ENCODE measurements at places on chromosomes 1 and 21.
A peak's percentile ranks its signal among the peaks of the same experiment; 100 is the strongest.

DNA sequence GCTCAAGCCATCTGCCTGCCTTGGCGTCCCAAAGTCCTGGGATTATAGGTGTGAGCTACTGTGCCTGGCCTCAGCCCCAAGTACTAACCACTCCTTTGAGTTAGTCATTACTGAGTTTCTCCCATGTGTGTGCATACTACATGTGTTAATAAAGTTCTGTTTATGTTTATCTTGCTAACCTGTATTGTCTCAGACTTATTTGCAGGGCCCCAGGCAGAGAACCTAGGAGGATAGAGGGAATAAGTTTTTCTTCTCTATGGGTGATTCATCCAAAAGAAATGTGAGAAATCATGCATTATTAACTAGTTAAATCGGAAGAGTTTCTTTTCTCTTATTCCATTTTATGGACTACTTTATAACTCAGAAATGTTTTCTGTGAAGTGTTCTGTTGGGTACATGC, 203.9 kb upstream of the CACYBP start:
- DNase-seq, result no peak

DNA sequence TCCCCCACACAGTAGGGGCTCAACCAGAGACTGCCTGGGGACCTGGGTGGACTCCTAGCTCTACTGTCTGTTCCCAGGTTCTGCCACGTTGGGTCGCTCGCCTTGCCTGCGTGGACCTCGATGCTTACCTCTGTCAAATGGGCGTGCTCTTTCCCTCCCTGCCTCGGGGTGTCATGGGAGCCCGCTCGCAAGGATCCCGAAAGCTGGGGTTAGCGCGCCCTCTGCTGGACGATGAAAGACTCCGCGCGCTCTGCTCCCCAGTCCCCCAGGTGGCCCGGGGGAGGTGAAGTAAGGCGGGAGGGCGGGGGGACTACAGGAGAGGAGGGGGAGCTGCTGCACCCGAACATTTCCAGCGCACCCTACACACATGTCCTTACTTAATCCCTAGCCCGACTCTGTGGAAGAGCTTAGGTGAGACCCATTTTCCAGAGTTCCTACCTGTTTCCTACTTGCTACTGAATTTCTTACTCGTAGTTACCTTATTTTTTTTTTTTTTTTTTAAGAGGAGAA, 2.3 kb upstream of the BSND start:
- DNase-seq, result peak; percentile 21

DNA sequence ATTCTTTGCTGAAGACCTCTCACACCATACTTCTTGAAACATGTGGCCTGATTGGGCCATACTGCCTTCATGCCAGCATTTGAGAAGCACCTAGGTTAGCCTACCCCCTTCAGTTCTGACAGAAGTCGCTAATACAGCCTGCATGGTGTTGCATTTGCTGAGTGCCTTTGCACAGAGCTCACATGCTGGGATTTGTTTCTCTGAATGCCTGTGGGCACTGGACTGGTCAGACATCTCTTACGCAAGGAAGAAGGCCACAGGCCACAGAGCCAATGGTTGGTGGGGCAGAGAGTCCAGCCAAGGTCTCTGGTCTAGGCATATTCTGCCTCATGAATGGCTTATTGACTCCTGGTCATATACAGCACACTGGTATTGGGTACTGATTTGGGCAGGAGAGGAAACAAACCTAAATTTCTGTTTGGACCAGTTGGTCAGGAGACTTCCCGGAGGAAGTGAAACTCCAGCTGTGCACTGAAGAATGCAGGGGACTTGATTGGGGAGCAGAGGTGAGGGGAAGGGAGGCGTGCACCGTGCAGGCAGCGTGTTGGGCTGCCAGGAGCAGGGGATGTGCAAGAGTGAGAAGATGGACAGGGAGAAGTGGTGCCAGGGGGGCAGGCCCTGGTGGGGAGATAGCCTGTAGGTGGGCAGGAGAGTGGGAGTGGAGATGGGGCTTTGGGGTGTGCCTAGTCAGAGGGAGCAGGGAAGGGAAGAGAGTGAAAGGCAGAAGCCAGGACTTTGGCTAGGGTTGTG, 18.1 kb downstream of the URB2 start:
- no peak for DNase-seq

DNA sequence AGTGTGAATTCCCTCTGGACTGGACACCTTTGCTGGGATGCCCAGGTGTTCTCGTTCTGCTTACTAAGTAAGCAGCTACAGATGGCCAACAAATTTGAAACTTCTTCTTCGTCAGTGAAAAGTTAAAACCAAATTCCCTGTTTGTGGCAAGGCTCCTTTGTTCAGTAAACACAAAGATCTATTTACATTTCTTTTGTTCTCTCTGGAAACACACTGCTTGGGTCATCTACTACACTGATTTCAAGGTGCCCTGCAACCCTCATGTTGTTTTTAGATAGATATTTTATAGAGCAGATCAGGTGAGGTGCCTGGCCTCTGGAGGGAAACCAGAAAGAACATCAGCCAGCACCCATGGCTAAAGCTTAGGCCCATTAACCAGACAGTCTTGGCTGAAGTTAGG, 157.2 kb upstream of the UBE2U start:
- DNase-seq, result no peak

GRCh38 chr1:56202796-56203492, 376.4 kb downstream of the PLPP3 start:
- no peak for DNase-seq

DNA sequence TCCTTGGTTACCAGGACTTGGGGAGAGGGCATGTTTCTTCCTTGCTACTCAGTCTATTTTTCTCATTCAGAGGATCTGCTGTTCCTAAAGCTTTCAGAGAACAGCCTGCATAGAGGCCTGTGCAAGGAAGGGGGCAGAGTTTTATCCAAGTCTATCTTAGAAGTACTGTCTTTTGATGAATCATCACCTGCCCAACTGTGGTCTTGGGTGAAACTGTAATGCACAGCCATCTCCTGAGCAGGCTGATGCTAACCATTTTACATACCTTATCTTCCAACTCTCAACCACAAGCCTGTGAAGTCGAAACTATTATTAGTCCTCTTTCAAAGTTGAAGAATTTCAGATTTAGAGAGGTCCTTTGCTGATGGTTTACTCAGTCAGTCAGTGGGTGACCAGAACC, 368.0 kb downstream of the HHAT start:
- DNase-seq, result no peak

DNA sequence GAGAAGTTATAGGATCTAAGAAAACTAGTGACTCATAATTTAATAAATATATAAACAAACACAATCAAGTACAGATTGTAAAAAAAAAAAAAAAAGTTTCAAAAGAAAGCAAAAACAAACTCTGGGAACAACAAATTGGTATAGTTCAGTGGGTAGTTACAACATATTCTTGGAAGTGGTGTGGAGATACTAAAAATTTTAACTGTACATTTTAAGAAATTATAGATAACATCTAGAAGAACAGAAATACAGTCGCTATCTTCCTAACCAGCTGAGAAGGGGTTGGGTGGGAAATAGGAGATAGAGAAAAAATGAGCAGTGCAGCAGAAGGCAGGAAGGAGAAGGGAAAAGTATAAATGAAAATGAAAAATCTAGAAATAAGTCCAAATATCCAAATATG, 70.5 kb downstream of the LRRC8C start:
- no peak for DNase-seq

DNA sequence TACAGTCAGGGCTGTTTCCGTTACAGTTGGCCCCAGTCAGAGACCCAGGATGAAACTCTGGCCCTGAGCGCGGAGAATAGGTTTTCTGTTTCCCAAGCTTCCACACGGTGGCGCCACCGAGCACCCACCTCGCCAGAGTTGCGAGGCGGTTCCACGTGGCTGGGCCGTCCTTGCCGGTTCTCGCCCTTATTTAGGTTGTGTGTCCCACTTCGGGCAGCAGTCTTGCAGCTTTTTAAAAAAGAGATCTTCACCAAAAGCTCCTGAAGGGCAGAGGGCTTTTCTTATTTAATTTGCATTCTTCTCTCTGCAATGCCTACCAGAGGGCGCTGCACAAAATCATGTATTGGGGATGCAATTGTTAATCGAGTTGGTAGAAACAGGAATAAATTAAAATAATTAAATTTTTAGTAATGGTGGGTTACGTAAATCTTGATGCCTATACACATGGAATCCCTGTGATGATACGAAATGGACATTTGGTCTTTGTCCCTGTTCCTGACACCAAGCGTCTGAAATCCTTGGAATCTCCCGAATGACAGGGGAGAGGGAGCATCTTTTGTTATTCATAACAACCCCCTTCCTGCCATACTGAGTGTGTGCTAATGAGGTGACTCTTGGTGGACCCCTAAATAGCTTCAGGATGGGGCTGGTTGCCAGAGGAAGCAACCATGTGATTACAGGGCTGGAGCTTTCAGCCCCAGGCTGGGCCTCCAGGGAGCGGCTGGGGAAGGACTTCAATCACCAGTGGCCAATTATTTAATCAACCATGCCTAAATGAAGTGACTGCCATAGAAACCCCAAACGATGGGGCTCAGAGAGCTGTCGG, 5.6 kb upstream of the S100A7 start:
- no peak for DNase-seq

DNA sequence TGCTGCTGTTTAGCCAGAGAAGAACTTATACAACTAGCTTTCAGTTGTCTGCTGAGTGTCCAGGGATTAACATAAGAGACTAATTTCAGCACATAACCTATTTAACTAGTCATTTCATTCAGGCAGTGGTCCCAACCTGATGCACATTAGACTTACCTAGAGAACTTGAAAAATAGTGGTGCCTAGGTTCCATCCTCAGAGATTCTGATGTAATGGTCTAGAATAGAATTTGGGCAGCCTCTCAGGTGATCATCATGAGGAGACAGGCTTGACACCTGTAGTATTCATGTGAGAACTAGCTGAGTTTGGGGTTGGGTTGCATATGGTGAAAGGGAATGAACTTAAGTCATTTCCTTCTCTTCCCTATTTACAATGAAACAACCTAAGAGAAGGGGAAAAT, 24.8 kb downstream of the CNST start:
- DNase-seq, result no peak

DNA sequence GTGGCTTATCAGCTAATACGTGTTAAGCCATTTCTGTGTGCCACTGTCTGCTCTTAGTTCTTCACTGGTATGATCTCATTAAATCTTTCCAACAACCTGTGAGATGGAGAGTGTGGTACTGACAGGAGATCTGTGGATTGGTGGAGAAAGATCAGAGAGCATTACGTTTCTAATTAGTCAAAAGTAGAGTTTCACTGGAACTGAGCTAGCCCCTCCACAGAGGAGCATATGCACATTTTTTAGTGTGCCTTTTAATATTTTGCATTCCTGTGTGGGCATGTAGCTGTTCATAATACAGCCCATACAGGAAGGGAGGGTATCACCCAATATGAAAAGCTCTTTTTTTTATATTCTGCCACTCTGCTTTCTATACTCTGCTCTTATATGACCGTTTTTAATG, 31.6 kb downstream of the UTS2 start:
- DNase-seq, result no peak

DNA sequence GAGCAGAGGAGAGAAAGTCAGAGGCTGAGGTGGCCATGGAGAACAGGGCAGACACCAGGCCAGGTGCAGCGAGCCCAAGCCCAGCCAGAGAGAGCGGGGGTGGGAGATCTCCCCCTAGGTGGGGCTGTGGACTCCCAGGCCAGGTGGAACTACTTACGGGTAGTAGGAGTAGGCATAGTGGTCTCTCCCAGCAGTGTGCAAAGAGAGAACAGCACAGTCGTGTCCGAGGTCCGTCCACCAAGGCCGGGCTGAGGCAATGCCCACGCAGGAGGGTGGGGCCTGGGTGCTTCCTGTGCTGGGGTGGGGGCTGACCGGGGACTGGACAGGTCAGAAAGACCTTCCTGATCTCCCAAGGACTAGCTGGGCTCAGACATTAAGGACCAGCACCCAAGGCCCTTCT, 263.7 kb downstream of the PTPRU start:
- DNase-seq, result no peak

- DNase-seq, result no peak
Observed at GRCh38 chr1:57282411-57282810, 141.4 kb downstream of the DAB1 start.

GRCh38 chr1:29924017-29924431, 687.7 kb downstream of the PTPRU start:
- DNase-seq, result no peak

DNA sequence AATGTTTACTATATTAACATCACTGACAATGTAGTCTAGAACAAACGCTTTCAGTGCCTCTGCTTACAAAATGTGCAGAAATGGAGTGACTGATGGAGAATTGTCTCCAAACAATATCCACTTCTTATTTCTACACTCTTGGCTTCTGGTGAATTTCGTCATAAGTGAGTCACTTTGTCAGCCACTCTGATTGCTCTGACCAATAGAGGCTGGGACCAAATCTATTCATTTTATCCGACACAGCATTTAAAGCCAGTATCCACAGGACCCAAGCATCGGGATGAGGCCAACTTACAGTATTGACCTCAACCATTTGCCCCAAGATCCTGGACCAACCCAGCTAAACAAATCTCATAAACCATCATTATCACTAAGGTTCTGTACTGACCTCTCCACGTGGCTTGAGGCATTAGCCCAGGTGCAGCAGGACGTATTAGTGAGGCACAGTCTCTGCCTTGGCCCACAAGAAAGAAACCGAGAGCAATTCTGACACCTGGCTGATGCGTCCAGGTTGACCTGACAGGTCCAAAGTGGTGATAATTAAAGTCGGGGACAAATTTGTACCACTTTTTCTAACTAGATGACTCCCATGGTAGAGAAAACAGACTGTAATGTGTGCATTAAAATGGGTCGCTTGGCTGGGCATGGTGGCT, 53.3 kb upstream of the ERO1B start:
- DNase-seq, result no peak

GRCh38 chr1:221778125-221778524, 36.2 kb upstream of the DUSP10 start:
- DNase-seq, result no peak

- no peak for DNase-seq
Observed at GRCh38 chr21:33828083-33828482, 87.5 kb downstream of the ATP5PO start.

DNA sequence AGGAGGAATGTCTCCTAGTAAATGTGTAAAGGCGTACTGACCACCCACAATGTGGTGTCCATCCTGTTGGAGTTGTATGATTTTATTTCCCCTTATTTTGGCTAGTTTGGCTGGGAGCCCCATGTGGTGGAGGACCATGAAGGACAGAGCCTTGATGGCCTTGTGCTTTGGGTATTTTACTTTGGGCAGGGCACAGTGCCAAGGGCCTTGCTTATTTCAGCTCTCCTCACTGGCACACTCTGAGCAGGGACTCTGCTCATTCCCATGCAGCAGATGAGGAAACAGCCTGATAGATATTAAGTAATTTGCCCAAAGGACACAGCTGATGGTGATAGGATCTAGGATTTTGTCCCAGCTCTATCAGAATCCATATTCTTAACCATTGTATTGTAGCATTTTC, 50.2 kb downstream of the SMYD2 start:
- no peak for DNase-seq

All from amygdala (tissue), 56 donors.